ENCODE measurements at places on chromosomes 4 and X.

- DNase-seq, result no peak
Observed at GRCh38 chr4:95779447-95779846, 60.4 kb upstream of the PDHA2 start.

DNA sequence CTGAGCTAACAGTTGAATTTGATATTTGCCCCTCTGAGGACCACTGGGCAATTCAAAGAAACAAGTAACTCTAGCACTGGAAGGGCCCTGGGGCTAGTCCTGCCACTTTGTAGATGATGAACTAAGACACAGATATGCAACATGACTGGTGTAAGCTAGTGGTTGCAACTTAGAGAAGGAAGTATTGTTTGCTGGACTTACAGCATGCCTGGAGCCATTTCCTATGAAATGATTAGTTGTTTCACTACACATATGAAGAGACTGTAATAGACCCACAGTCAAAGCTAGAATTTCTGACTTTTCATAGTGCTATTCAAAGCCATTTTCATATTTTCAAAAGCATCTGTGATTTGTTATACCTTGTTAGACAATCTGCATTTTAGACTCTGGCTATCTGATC is 96.2 kb downstream of the TSPAN7 start:
- no peak for DNase-seq

- no peak for DNase-seq
Observed at GRCh38 chr4:147407261-147408045, 73.4 kb upstream of the EDNRA start.

GRCh38 chr4:8392591-8393190 is 47.8 kb downstream of the ACOX3 start:
- no peak for DNase-seq

DNA sequence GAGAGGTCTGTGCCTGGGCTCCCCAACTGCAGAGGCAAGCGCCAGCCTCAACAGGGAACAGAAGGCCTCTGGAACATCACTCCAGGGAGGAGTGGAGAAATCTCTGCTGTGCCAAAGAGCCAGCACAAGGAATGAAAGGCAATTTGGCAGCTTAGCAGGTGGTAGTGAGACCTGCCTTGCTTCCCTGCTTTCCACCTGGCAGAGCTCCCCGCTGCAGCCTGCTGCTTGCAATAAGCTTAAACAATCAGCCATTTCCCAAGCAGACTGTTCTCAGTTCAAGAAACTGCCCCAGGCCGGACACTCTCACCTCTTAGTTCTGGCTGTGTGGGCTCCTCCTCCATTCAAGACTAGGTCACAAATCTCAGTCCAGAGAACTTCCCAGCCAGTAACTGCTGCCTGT is 370.6 kb downstream of the MAGEB5 start:
- DNase-seq, result no peak
